ENCODE measurements at places on chromosomes 5 and 9. TPM values are rescaled to one million over a fixed set of nuclear protein-coding genes. Genes with fewer than 3 reads are reported as not detected.

IFNA21 gene
- total RNA-seq, result not detected

MYOT gene
- total RNA-seq, result not detected

SPATA31E1 gene
- total RNA-seq, result not detected

KCNV2 gene
- not detected for total RNA-seq

SURF4 gene
- 275 TPM for total RNA-seq

ASPN gene
- total RNA-seq, result 65.8 TPM

ANKRD33B gene
- 8.3 TPM for total RNA-seq

TLE4 gene
- 75.3 TPM for total RNA-seq

SEPTIN8 gene
- total RNA-seq, result 22.7 TPM

PRR7 gene
- total RNA-seq, result 8.8 TPM

ADAMTSL1 gene
- total RNA-seq, result 179 TPM

PCDHGB5 gene
- total RNA-seq, result 8.5 TPM

SIT1 gene
- 1.6 TPM for total RNA-seq

STRBP gene
- total RNA-seq, result 8.7 TPM

ZNF169 gene
- 4.0 TPM for total RNA-seq
